ENCODE measurements at places on chromosomes 13 and 19.
A peak's percentile ranks its signal among the peaks of the same experiment; 100 is the strongest.

- DNase-seq, result no peak
Observed at GRCh38 chr13:100314132-100314910, 225.4 kb downstream of the PCCA start.

DNA sequence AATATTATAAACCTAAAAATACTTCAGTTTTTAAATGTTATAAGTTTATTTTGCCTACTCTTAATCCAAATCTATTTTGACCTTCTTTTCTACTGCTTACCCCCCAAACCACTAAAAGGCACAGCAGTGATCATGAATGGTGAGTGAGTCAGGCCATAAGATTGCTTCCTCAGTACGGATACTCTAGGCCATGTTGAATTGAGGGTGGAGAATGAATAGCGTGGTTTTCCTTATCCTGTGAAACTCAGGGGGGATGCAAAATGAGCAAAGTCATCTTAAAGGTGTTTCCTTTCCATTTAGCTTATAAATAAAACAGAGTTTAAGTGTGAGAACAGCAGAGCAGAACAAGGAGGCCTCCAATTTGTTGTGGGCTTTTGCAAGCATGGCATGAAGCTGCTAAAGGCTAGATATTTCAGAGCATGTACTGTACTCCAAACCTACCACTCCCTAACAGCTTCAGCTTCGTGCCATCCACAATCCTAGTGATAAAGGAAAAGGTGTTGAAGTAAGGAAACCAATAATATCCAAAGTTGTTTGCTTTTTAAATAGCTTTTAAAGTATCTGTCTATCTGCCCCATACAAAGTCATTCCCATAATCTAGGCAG lies 25.0 kb downstream of the SERPINE3 start:
- peak; percentile 46 for DNase-seq

- DNase-seq, result peak; percentile 62
Observed at GRCh38 chr13:19742643-19743042, 40.1 kb downstream of the PSPC1 start.

DNA sequence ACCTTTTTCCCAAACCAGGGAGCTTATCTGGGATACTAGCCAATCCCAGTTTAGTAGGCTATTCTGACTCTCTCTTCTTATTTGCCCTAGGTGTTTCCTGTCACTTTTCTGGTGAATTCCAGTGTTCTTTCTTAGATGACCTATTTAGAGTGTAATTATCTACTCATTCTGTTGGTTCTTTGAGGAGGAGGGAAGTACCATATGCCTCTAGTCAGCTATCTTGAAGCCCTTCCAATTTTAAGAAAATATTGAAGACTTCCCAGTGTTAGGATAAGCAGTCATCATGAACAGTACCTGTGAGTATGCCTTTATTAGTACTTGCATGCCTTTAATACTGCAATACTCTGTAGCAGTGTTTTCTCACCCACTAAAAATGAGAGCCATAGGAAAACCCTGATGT lies 724.3 kb upstream of the SLITRK1 start:
- DNase-seq, result no peak

DNA sequence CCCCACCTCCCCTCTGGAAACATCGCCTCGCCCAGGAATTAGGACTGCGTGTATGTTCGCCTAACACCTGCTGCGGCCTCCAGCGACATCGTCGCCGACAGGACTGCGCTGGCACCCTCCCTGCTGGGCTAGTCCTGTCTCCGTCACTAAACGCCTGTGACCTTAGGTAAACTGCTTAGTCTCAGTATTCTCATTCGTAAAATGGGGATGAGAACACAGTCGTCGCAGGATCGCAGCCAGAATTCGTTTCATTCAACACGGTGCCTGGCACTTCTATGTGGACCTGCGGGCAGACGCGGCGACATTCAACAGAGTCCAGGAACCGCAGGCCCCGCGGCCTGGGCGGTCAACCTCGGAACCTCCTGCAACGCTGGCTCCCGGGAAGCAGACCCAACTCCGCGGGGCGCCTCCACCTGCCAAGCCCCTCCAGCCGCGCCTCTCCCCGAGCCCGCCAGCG lies 485 bp downstream of the CRYL1 start:
- peak; percentile 23 for DNase-seq

DNA sequence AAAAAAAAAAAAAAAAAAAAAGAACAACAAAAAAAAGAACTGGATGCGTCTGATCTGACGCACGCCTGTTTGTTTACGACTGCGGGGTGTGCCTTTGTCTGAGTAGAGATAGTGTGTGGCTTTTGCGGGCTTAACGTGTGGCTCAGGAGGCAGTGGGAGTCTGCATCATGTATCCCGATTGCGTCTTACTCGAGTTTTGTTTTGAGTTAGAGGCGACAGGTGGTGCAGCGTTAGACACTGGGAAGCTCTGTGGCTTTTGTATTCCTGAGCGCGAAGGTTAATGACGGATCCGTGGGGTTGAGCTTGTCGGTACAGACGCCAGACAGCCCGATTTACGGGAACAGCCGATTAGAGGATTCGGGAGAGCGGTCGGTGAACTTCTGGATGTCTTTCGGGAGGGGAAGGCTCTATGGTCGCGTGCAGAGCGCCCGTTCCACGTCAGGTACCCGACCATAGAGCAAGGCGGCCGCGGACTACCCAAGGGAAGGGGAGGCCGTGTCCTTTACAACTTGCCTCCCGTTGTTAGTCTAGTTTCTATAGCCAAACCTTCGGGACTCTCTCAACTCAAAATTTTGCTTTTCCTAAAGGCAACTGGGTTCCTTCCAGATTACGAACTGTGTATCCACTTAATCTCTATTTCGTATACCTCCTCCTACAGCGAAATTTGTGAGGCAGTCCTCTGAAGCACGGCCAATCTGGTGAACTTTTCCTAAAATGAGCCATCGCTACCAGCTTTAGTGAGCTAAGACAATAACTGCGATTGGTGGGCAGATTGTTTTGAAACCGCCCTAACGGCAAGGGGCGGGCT lies 926 bp upstream of the HNRNPUL1 start:
- peak; percentile 69 for DNase-seq

DNA sequence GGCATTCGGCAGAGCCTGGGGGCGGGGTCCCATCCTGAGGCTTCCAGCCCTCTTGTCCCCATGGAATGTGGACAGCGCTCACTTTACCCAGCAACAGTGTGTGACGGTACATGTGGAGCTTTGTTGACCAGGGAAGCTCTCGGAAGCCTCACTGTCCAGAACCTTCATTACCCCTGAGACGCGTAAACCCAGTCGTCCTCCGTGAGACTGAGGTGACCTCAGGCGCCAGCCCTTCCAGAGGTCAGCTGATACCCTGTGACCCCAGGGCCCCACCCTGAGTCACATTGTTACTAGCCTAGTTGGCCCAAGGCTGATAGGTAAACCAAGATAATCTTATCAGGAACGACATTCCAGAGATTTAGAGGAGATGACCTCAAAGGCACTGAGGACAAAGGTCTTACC lies 10.2 kb upstream of the TMEM160 start:
- peak; percentile 98 for DNase-seq

GRCh38 chr13:63651394-63651793 lies 2235.7 kb upstream of the PCDH20 start:
- no peak for DNase-seq

DNA sequence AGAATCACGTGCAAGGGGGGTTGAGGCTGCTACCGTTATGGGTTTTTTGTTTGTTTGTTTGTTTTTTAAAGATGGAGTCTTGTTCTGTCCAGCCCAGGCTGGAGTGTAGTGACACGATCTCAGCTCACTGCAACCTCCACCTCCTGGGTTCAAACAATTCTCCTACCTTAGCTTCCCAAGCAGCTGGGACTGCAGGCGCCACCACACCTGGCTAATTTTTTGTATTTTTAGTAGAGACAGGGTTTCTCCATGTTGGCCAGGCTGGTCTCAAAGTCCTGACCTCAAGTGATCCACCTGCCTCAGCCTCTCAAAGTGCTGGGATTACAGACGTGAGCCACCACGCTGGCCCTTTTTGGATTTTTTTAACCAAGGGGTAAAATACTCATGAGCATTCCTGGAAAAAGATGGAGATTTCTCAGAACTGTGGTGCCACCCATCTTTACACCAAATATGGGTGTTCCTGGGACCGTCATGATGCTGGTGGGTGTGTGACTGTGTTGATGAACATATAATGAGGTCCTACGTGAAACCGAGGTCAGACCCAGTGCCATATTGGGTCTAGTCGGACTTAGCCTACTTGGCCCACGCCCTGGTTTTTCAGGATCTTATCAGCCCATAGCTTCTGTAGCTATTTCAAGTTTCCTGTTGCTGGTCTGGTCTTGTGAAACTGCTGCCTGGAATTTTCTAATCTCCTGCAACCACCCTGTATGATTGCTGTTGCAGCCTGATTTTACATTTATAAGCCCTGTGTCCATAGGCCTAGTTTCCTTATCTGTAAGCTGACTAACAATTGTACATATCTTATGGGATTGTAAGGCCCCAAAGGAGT lies 6.2 kb downstream of the PPP1R15A start:
- DNase-seq, result no peak

DNA sequence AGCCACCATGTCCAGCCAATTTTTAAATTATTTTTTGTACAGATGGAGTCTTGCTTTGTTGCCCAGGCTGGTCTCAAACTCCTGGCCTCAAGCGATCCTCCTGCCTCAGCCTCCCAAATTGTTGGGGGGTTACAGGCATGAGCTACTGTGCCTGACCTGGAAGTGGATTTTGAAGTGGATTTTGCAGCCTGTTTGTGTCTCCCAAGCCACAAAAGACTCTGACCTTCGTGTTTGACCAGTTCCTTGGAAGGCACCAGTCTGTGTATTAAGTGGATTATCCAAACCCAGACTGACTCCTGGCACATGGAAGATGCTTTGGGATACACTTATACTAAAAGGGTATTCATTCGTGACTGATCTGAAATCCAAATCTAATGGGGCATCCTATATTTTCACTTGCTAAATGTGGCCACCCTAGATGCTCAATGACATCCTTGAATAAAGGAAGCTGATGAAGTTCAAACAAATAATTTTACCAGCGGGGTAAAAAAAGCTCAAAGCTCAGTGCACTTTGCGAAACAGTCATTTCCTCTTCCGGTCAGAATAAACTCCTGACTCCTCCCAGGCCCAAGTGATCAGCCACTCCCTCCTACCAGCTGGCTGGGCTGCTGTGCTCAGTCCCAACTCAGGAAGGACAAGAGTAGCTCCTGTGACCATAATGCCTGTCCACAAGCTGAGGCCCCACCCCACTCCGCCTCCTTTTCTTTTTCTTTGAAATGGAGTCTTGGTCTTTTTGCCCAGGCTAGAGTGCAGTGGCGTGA lies 32.6 kb upstream of the GATAD2A start:
- peak; percentile 51 for DNase-seq

GRCh38 chr13:102724923-102725322 lies 30.1 kb upstream of the METTL21C start:
- DNase-seq, result peak; percentile 7

GRCh38 chr19:43425567-43426392 lies 11.1 kb downstream of the TEX101 start:
- DNase-seq, result peak; percentile 46

- DNase-seq, result no peak
Observed at GRCh38 chr13:70253411-70253810, 145.2 kb upstream of the KLHL1 start.

DNA sequence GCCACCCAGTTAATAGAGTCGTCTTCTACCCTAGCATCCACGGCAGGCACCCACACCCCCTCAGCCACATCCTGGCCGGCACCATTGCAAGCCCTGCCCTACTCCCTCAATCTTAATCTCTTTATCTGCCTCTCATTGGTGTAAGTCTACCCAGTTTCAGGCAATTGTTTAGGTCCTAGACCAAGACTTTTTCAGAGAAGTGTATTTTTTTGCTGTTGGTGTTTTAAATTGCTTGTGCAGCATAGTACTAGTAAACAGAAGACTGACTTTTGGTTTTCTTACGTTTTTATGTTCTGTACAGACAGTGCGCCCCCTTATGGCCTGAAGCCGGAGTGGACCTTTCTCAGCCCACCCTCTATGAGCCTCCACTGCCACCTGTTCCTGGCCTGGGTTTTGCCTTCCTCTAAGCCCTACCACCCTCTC lies 2.3 kb upstream of the LCP1 start:
- peak; percentile 60 for DNase-seq
